NCI-H1436 treated with DMSO at 0.1 percent for 48 hours (cell line): ENCODE measurements at places on chromosomes 3 and 15.

GRCh38 chr15:101161656-101162055 lies 90.2 kb downstream of the CHSY1 start:
- DNase-seq: no peak

- DNase-seq: no peak
Observed at GRCh38 chr15:72873379-72874233, 90.0 kb upstream of the ADPGK start.

GRCh38 chr15:99703603-99704443 lies 29.4 kb downstream of the LYSMD4 start:
- no peak for DNase-seq

DNA sequence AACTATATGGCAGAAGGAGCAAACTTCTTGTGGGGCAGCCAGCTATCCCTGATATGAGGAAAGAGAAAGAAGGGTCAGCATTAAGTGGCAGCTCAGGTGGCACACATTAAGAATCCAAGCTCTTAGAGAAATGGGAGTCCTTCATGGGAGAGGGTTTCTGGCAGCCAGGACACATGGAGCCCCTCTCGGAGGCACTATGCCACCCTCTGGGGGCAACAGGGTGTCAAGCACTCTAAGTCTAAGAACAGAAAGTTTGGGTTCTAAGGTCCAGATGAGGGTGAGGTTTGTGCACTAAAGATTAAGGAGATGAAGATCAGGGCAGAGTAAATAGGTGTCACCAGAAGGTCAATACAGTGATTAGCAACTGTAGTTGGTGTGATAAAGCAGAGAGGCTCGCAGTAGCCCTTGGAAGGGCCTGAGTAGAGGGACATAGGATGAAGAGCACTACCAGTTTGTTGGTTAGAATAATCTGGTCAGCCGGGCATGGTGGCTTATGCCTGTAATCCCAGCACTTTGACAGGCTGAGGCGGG lies 89.3 kb downstream of the ST6GAL1 start:
- no peak for DNase-seq

DNA sequence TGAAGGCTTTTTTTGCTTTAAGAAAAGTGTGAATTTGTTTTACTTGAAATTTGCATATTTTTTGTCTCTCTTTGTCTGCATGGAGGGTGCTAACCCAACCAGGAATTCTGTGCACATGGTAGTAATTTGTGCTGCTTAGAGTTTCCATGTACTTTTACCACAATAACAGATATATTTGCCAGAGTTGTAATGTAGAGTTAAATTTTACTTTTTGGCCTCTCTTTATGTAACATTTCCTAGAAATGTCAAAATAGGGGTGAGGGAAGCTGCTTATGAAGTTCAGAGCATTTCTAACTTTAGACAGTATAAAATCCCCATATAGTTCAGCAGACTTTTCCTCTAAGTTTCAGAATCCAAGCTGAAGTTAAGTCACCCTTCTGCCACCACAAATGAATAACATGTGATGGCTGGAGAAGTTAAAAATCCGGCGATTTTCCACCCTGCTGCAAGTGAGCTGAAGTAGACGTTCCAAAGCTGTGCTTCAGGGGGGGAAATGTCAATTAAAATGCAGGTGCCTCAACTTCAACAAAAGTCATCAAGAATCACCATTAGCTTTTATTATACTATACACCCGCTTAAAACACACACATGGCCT lies 385.7 kb upstream of the NR2F2 start:
- DNase-seq: no peak

DNA sequence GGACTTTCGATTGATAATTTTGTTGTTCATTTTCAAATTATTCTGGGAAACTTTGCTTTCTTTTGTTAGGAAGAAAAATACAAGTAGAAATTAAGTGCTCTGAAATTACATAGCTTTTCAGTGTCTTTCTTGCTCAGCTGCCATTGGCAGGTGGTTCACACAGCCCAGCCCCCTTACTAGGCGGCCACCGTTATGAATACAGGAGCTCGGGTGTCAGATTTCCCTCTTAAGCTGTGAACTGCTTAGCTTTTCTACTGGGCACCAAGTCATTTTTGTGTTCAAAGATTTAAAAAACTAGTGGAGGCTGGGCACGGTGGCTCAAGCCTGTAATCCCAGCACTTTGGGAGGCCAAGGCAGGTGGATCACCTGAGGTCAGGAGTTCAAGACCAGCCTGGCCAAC lies 55.2 kb downstream of the HMG20A start:
- peak; percentile 2 for DNase-seq

- no peak for DNase-seq
Observed at GRCh38 chr15:69325456-69325971, 26.8 kb downstream of the PAQR5 start.

GRCh38 chr3:79767905-79768267 lies at the start of gene ROBO1:
Gene ROBO1 (minus strand): TSS chr3:79767998.
- no peak for DNase-seq

GRCh38 chr3:53083521-53083920 lies 37.6 kb upstream of the SFMBT1 start:
- no peak for DNase-seq

DNA sequence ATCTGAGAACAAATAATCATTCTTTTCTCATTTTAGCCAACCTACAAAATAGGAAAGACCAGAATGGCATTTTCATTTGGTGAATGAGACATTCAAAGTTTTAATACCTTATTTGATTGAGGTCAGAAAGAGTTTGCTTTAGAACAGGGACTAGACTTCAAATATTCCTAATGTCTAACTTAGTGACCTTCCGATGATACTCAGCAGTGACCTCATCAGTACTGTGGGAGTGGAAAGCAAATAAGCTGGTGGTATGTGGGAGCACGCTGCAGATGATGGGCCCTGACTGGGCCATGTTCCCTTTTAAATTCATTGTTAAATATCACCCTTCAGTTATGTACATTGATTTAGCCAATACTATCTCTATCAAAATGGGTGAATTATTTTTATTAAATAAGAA lies 223.3 kb downstream of the P3H2 start:
- no peak for DNase-seq

- DNase-seq: no peak
Observed at GRCh38 chr3:51340989-51341636, 44.0 kb upstream of the MANF start.

DNA sequence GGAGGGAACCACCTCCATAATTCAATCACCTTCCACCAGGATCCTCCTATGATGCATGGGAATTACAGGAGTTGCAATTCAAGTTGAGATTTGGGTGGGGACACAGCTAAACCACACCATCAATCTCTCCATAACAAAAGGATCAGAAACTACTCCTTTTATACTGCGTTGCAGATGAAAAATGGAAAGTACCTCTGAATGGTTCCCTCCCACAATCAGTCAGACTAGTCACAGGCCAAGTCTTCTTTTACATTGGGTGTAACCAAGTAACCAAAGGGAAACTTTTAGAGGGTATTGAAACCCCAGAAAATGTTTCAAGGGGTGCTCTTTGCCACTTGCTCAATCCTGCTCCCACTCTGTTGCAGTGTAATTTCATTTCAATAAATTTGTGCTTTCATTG lies 504.3 kb upstream of the CNTN3 start:
- DNase-seq: no peak

GRCh38 chr3:146280864-146281263 lies 30.0 kb upstream of the PLSCR4 start:
- DNase-seq: no peak

- DNase-seq: no peak
Observed at GRCh38 chr3:25689226-25689625, 24.5 kb upstream of the TOP2B start.

DNA sequence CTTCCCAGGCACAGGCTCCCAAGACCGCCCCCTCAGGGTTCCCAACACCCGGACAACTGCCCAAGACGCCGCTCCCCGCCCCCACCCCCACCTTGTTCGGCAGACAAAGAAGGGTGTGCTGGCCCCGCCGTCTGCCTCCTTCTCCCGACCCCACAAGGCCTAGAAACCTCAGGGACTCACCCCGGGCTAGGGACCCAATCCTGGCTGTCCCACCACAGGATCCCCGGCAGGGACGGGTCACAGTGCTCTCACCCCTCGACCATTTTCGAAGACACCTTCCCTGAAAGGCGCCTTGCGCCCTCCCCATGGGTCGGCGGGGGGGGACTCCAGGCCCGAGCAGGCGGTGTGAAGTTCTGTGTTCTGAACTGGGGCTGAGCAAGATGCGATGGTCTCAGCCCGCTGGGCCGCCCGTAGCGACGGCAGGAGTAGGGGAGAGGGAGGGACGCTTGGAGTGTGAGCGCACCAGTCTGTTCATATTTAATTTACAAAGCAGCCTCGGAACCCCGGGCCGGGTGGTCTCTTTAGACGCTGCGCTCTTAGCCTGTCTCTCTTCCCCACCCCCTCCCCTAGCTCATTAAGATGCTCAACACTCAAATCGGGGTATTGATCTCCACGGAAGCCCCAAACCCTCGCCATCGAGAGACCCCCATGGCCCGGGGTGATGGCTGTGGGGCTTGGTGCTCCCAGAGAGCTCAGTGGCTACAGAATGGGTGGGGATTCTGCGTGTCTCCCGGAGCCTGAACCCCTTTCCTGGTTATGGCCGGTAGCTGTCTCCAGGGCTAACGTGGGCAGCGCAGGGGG lies 1.4 kb upstream of the ISLR2 start:
- no peak for DNase-seq

DNA sequence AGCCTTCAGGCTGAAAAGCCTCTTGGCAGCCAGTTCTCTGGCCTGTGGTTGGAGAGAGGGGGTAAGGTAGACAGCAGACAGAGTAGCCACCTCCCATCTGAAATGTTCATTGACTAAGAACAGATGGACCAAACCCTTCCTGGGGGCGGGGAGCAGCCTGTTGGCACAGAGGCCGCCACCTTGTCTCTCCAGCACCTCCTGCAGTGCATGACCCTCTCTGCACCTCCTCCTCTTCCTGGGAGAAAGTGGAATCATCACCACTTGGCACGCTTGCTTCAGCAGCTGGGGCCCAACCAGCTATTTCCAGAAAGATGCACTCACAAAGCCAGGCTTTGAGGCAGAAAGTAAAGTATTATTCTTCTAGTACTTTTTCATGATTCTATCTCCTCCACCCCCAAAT lies 313.4 kb upstream of the CHRM5 start:
- DNase-seq: no peak

- DNase-seq: no peak
Observed at GRCh38 chr3:71606582-71606981, 23.1 kb upstream of the FOXP1 start.

GRCh38 chr15:47374222-47374621 lies 343.1 kb upstream of the SEMA6D start:
- no peak for DNase-seq

DNA sequence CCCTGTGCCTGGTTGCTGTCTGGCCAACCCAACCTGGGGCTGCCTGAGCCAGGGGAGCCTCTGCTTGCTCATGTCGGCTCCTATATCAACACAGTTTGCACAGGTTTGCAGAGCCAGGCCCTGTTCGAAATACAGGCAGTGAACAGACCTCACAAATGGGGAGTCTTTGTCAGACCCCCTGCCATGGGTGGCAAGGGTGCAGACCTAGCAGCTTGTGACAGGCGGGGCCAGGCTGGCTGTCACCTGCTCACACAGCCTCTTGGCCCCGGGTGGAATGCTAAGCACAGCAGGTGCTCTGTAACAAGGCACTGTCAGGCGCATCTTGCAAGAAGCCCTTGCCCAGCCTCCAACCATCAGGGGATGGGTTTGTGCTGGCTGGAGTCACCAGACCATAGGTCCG lies 47.3 kb downstream of the BDH1 start:
- no peak for DNase-seq

- no peak for DNase-seq
Observed at GRCh38 chr3:188722963-188723362, 448.8 kb upstream of the TPRG1 start.

DNA sequence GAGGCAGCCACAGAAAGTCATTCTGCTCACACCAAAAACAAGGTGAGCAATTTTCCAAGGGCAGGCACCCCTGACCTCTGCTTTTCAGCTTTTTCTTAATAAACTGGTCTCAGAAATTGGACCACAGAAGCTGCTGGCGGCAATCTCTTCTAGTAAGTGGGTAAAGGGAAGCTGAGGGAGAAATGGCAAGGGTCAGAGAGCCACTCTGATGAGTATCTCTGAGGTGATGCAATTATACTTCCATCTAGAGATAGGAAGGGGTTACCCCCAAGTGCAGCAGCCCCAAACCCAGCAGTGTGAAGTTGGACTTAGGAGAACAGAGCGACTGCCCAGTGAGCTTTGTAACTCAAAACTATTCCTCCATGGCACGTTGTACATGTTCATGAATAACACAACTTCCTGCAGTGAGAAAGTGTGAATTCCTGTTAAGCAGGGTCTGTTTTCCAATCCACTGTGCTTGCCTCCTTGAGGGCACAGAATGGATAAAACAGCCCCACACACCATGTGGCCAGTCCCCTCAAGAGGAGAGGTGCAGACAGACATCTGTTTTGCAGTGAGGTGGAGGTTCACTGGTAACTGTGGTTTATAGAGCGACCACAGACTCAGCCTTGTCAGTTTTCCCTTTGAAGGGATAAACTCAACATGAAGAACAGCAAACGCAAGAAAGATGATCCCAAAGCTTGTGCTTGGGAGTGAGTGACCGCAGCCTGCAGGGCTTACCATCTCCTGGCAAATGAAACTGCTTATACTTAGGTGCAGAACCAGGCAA lies 683.4 kb upstream of the CFAP20DC start:
- no peak for DNase-seq

DNA sequence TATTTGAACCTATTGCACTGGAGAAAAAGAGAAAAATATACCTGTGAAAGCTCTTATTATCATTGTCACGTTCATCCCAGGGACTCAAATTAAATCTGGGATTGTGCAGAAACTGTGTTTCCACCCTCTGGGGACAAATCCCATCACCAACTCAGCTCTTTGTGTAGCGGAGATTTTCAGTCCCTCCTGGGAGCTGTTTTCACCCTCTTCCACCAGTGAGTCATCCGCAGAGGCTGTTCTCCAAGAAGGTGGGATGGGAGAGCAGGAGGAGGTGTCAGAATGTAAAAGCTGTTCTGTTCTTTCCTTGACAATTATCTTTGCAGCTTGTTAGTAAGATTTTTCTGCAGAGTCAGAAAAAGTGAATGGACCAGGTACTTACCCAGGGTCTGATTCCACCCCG lies 28.0 kb downstream of the SV2B start:
- no peak for DNase-seq

GRCh38 chr15:25850154-25851111 lies 12.7 kb downstream of the ATP10A start:
- DNase-seq: no peak

- DNase-seq: no peak
Observed at GRCh38 chr15:95887666-95888390, 442.7 kb upstream of the NR2F2 start.

DNA sequence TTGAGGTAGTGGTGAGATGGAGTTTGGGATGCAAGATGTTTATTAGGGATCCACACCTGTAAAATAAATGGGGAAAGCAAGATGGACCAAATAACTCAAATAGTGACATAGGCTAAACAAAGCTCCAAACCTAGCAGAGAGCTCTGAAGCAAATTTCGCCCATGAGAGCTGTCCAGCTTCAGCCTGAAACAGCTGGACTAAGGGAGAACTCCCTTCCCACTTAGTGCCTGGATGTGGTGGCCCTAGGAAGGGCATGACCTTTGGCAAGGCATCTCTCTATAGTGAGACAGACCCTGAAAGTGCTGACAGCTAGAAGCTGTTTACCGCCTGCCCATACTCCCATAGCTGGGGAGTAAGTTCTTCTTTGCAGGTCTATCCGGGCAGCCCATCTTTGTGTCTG lies 48.1 kb downstream of the COL6A5 start:
- DNase-seq: no peak

GRCh38 chr15:68220967-68221366 lies 8.6 kb downstream of the CLN6 start:
- DNase-seq: no peak

GRCh38 chr3:134464064-134464688 lies 21.6 kb downstream of the ANAPC13 start:
- no peak for DNase-seq
